ENCODE measurements at places on chromosomes 2 and 18. TPM values are rescaled to one million over a fixed set of nuclear protein-coding genes. Genes with fewer than 3 reads are reported as not detected.

DNA sequence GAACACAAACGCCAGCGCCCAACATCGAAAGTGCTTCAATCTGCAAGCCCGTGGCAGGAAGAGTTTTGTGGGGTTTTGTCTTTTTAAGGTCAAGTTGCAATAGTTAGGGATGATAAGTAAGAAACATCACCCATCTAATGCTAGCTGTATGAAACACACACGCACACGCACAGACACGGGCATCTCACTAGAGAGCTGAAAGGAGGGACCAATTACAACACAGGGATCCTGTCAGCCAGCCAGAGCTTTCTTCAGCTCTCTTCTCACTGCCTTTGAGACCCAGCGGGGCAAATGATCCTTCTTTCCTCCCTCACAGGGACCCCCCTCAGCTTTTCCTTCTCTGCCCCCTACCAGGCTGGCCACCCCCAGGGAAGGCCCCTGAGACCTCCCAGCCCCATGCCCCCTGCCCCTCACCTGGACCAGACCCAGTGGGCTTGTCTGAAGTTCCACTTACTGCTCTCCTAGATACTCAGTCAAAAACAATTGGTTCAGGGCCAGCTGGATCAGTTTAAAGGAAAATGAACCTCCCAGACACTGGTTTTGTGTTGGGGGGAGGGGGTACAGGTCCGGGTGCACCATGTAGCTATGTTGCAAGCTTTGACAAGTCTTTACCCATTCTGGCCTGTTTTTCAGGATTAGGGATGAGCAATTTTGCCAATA is 17.9 kb downstream of the CYP26B1 start:
- H3K4me1 ChIP-seq: no peaks in the 10 kb centered on the region
- H3K27ac ChIP-seq: no peak overlapping the region
- H3K4me3 ChIP-seq: no peak overlapping the region
- no peaks in the 10 kb centered on the region for H3K36me3 ChIP-seq
- H3K27me3 ChIP-seq: no peaks in the 10 kb centered on the region
- no peak for DNase-seq

DNA sequence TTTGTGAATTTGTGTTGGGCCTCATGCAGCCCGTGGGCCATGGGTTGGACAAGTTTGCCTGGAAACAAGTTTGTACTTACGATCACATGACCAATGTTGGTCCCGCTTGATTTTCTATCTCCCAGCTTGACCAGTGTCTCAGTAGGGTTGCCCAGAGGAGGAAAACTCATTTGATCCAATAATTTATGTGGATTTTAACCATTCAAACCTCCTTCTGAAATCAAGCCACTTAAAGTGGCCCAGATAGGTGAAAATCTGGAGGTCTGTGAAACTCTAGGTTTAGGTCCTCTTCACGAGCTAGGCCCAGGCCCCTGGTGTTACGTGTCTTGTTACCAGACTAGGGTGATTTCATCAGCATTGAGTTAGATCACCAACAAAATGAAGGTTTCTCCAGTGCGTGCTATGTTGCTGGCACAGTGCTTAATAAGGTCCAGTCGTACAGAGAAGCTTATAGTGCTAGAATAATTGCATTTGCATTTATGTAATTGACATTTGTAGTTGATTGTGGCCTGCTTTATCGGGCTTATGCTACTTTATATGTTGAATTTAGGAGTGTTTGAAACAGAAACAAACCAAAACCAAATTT is 4.4 kb downstream of the ACTR2 start:
- DNase-seq: no peak
- H3K27ac ChIP-seq: peak overlapping the region; percentile 8
- H3K4me3 ChIP-seq: no peak overlapping the region
- peaks cover 6% of the 10 kb centered on the region for H3K36me3 ChIP-seq
- H3K27me3 ChIP-seq: no peaks in the 10 kb centered on the region

DNA sequence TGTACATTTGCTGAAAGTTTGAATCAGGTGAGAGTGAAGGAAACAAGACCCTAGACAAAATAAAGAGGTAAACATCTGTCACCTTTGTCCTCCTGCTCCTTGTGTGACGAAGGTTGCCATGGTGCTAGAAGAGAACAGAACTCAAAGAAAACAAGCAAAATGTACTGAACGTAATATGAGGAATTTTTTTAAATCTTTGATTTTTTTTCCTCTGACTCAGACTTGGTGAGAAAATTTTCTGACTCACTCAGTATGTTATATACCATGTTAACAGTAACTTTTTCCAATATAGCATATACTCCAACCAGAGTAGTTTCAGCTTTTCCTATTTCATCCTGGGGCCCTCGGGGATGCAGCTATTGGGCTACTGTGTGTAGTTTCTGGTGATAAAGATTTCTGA is 2114.6 kb upstream of the PIK3C3 start:
- no peak for DNase-seq
- no peak overlapping the region for H3K27ac ChIP-seq
- H3K4me3 ChIP-seq: no peak overlapping the region

DNA sequence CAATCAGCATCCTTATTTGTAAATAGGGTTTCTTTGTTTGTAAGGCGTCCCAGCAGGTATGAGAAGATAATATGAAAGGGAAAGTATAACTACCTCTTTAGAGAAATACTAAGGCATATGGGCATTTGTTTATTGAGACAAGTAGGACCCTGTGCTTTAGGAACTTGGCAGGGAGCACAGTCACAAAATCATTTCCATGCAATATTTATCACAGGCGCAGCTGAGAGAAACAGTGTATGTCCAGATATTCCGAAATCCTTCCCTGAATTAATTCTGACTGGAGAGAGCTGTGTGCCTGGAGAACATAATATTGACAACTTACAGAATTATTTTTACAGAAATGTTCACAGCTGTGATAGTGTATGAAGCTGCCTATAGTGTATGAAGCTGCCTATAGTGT is 416.7 kb downstream of the THSD7B start:
- H3K4me3 ChIP-seq: no peak overlapping the region
- DNase-seq: no peak
- 0 out of 2 replicates have a peak, but pooled peaks cover 2% of the 10 kb centered on the region for H3K4me1 ChIP-seq
- no peaks in the 10 kb centered on the region for H3K27me3 ChIP-seq
- no peaks in the 10 kb centered on the region for H3K36me3 ChIP-seq
- no peak overlapping the region for H3K27ac ChIP-seq

DNA sequence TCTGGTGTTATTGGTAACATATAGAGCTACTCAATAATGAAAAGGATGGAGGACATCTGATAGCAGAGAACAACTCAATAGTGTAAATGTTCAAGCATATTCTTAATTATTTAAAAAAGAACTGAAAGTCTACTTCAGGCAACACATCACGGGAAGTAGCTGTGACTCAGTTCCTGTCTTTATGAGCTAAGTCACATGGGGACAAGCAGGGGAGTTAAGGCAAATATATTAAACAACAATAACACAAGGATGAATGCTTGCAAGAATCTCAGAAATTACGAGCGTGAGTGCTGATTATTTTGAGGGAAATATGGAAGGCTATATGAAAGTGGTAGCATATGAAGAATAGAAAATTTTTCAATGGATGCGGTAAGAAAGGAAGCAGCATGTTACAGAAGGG is 4.0 kb upstream of the HNMT start:
- H3K4me1 ChIP-seq: peaks cover 14% of the 10 kb centered on the region
- no peak overlapping the region for H3K4me3 ChIP-seq
- no peak overlapping the region for H3K27ac ChIP-seq
- H3K36me3 ChIP-seq: no peaks in the 10 kb centered on the region
- H3K27me3 ChIP-seq: no peaks in the 10 kb centered on the region

SAG gene
- total RNA-seq: not detected

GRCh38 chr18:63951302-63951705 is 2.2 kb downstream of the HMSD start:
- H3K36me3 ChIP-seq: no peaks in the 10 kb centered on the region
- H3K4me1 ChIP-seq: no peaks in the 10 kb centered on the region
- DNase-seq: no peak
- H3K27me3 ChIP-seq: no peaks in the 10 kb centered on the region
- H3K4me3 ChIP-seq: no peak overlapping the region

DSC2 gene
- total RNA-seq: 2.7 TPM

- no peaks in the 10 kb centered on the region for H3K27me3 ChIP-seq
- H3K27ac ChIP-seq: no peak overlapping the region
- H3K4me3 ChIP-seq: peak overlapping the region; percentile 10
- DNase-seq: peak; percentile 43
- no peaks in the 10 kb centered on the region for H3K4me1 ChIP-seq
These were observed 160.4 kb upstream of the TMEM200C start for GRCh38 chr18:6055711-6056110.

HOXD13 gene
- not detected for total RNA-seq

SERPINB4 gene
- total RNA-seq: not detected

LONRF2 gene
- 12.9 TPM for total RNA-seq

GRCh38 chr2:200081811-200082210 is 126.4 kb downstream of the MAIP1 start:
- H3K36me3 ChIP-seq: no peaks in the 10 kb centered on the region
- no peak overlapping the region for H3K27ac ChIP-seq
- DNase-seq: no peak
- H3K4me3 ChIP-seq: no peak overlapping the region

TRAF3IP1 gene
- total RNA-seq: 23.4 TPM

- no peak overlapping the region for H3K27ac ChIP-seq
- no peak for DNase-seq
- no peaks in the 10 kb centered on the region for H3K4me1 ChIP-seq
- no peak overlapping the region for H3K4me3 ChIP-seq
- H3K36me3 ChIP-seq: no peaks in the 10 kb centered on the region
These were observed 102.0 kb downstream of the RNF144A start for GRCh38 chr2:7019191-7019590.

DNA sequence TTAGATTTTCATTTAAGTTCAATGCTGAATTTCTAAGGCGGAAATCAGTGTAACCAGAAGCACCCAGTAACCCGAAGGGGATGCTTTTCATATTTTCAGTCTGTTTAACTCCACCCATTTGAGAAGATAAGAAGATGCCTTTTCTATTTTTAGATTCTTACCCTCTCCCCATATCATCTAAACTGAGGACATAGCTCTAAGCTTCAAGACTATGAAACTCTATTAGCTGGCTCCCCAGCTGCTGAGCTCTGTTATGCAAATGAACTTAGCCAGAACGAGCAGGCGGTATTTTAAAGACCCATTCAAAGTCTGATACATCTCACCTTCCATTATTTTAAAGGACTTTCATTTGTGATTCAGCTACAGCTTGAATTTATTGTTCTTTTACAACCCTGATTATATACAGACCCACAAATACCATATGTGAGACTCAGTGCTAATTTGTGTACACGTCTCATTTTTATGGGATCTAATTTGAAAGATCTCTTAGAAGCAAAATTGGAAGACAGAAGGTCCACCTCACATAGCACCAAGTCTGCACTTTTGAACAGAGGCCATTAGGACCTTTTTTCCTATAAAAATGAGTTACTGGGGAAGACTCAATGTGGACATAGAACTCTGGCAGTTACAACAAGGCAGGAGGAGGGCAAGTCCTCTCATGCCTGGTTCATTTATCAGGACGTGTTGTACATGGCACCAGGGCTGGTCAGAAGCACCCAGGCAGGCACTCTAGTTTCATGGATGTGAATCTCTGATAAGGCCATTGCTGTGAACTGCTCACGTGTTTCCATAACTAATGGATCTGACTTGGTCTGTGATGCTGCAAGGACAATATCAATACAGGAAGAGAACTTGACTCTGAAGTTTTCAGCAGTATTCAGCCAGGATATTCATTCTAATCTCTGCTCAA is 16.3 kb downstream of the CDC42EP3 start:
- DNase-seq: no peak
- H3K36me3 ChIP-seq: no peaks in the 10 kb centered on the region
- no peaks in the 10 kb centered on the region for H3K4me1 ChIP-seq
- H3K27me3 ChIP-seq: no peaks in the 10 kb centered on the region
- no peak overlapping the region for H3K4me3 ChIP-seq

- no peaks in the 10 kb centered on the region for H3K4me1 ChIP-seq
- no peak for DNase-seq
- no peak overlapping the region for H3K27ac ChIP-seq
- H3K27me3 ChIP-seq: no peaks in the 10 kb centered on the region
These were observed 222.2 kb upstream of the ATP5MC3 start for GRCh38 chr2:175403599-175404221.

- H3K4me3 ChIP-seq: no peak overlapping the region
- no peaks in the 10 kb centered on the region for H3K4me1 ChIP-seq
- DNase-seq: no peak
- H3K27ac ChIP-seq: no peak overlapping the region
- H3K36me3 ChIP-seq: no peaks in the 10 kb centered on the region
- no peaks in the 10 kb centered on the region for H3K27me3 ChIP-seq
These were observed 116.2 kb downstream of the RIF1 start for GRCh38 chr2:151525821-151526373.

- H3K4me3 ChIP-seq: no peak overlapping the region
- DNase-seq: no peak
- H3K4me1 ChIP-seq: no peaks in the 10 kb centered on the region
These were observed 177.2 kb downstream of the THADA start for GRCh38 chr2:43418680-43419079.

Measured in Panc1 (cell line).